Stimulated activated naive CD4-positive, alpha-beta T cell treated with Interleukin-2 at 50 U/mL for 16 hours (primary cell): ENCODE measurements at places on chromosomes 2 and 18.

DNA sequence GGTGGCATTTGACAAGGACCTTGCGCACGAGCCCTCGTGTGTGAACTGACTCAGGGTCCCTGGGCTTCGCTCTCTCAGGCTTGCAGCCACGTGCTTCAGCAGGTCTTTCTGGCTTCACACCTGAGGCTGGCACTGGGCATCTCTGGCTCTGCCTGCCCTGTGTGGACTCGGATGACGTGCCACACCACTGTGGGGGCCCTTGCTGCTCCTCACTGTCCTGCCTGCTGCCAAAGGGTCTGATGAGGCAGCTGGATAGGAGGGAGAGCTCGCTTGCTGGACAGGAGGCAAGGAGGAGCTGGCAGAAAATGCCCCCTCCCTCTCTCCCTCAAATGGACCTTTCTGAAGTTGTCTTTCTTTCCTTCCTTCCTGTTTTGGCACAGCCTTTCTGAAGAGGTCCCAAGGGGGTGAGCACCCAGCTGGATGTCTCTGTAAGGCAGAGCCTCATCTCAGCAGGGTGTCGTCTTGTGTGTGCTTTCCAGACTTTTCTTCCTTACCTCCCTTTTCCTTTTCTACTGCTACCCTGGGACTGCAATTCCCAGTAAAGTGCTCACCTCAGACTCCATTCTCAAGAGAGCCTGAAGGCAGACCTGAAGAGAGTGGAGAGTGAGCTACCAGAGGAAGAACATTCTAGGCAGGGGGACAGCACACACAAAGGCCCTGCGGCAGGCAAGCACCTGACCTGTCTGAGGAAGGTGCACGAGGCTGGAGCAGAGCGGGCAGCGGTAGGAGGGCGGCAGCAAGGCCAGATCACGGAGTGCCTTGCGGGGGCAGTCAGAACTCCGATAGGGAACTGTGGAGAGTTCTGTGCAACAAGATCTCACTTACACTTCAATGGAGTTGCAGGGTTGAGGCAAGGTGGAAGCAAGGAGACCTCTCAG lies 5.3 kb downstream of the PER2 start:
- DNase-seq: no peak

DNA sequence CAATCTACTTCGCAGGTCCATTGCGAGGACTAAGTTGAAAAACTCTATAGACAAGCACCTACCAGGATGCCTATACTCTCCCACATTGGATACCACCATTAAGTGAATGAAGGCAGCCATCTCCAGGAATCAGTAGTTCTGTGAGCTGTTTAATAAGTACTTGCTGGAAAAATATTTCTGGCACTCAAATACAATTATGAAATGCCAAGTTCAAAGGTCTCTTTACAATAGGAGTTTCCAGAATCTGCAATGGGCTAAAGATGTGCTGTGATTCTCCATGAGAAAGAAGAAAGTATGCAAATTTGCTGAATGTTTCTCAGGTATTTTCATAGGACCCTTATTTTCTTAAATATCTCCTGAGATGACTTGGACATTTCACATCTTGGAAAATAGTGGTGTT lies 103.0 kb downstream of the AP1S3 start:
- DNase-seq: no peak

DNA sequence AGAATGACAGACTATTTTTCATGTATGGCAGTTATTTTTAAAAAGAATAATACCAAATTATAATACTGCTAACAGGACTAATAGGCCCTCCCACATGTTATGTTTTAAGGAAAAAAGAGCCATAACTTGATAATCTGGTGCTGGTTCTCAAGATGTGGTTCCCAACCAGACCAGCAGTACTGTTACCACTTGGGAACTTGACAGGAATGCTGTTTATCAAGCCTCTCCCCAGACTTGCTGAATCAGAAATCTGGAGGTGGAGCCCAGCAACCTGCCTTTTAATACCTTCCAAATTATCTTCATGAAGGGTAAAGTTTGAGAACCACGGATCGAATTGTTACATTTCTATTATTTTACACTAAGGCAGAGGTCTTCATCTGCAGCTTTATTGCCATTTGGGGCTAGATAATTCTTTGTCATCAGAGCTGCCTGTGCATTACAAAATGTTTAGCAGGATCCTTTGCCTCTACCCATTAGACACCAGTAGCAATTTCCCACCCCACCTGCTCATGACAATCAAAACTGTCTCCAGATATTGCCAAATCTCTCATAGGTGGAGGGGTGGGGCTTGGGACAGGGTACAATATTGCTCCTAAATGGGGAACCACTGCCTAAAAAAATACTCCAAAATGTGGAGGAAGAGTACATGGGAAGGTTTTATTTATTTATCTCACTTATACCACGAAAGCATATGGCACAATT lies 629.6 kb downstream of the ARHGAP15 start:
- no peak for DNase-seq

DNA sequence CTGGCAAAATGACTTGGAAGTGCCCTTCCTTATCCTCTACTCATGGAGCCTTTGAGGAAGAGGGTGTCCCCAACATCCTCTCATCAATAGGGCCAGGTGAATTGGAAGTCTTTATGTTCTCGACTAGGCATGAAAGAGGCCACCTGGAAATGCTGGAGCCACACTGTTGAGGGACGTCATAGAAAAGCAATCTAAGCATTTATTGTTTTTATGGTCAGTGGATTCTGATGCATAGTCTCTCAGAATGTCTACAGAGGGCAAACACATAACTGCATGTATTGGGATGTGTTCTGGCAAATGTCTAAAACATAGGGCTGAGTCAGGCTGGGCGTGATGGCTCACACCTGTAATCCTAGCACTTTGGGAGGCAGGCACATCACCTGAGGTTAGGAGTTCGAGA lies 246.6 kb upstream of the SP5 start:
- DNase-seq: no peak

DNA sequence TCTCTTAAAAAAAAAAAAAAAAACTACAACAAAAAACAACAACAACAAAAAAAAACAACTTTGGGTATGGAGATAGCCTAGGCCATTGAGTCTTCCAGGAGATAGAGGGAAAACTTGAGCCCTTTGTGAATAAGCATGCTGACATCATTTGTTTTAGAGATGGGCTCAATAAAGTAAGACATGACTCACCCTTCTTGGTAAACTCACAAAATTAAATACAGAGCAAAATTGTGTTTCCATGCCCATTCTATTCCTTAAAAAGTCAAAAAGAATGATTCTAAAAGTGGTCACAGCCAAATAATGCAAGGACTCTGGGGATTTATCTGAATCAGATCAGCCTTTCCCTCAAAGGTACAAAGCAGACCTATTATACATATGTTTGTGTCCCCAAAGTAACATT lies 117.4 kb downstream of the ETAA1 start:
- no peak for DNase-seq

DNA sequence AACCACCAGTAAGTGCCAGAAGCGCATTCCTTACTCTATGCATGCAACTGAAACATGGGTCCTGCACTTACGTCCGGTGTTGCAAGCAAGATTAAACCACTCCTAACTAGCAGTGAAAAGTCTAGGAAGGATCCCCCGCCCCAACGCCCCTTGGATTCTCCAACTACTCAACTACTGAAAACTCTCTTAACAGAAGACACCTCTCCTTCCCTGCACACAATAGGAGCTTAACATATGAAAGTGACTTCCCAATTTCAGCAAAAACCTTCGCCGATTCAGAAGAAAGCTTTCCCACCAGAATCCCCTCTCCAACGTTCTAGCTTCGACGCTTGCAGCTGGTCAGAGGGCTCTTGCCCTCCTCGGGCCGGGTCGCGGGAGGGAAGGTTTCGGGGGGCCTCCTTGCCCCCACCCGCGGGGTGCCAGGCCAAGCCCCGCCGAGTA lies 578 bp downstream of the IWS1 start:
- no peak for DNase-seq

DNA sequence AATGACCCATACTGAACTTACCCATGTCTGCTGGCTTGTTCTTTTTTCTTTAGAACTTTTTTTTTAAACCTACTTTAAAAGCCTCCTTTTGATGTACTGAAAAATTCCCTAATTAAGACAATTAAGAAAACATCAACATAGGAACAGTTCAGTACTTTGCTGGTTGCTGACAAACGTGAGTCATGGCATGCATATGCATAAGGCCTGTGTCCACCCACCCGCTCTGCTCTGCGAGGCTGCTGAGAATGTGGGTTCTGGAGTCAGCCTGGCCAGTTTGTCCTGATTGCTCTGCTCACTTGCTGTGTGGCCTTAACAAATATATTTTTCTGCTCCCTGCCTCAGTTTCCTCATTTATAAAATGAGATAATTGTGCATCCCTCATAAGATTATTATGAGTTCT lies 27.3 kb downstream of the LAMA3 start:
- no peak for DNase-seq

DNA sequence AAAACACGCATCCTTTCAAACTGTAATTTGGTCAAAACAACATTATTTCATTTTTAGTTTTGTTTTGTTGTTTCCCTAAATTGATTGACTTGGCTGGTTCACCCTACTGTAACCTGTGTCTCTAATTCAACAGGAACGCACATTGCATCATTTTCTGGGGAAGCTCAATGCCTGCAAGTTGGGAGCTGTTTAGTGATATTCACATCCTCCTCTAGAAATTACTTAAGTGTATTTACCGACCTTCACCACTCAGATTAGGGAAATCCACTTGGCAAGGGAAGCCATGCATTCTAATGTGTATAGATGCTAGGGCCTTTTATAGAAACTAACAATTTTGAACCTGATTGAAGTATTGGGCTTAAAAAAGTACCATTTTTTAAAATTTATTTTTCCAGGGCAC lies 7.3 kb upstream of the TPO start:
- no peak for DNase-seq

- no peak for DNase-seq
These were observed 259.8 kb downstream of the FBXO15 start for GRCh38 chr18:73887801-73888200.

GRCh38 chr2:173972636-173973035 lies 7.5 kb upstream of the SP3 start:
- no peak for DNase-seq

DNA sequence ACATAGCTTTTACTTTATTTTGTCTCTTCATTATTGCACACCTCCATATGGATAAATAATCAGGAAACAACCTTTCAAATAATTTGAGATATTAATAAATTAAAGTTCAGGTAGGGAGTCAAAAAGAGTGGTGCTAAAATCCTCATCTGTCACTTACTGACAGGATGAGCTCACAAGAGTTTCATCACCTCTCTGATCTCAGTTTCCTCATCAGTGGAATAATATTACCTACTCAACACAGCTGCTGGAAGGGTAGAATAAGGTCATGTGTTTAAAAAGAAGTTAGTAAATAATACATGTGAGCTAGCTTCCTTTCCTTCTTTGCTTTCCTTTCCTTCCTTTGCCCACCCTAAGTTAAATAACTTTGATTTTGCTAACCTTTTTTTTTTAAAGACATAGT lies 61.9 kb downstream of the RDH14 start:
- DNase-seq: no peak

- DNase-seq: no peak
These were observed 99.9 kb downstream of the GALNT14 start for GRCh38 chr2:31038385-31038784.

DNA sequence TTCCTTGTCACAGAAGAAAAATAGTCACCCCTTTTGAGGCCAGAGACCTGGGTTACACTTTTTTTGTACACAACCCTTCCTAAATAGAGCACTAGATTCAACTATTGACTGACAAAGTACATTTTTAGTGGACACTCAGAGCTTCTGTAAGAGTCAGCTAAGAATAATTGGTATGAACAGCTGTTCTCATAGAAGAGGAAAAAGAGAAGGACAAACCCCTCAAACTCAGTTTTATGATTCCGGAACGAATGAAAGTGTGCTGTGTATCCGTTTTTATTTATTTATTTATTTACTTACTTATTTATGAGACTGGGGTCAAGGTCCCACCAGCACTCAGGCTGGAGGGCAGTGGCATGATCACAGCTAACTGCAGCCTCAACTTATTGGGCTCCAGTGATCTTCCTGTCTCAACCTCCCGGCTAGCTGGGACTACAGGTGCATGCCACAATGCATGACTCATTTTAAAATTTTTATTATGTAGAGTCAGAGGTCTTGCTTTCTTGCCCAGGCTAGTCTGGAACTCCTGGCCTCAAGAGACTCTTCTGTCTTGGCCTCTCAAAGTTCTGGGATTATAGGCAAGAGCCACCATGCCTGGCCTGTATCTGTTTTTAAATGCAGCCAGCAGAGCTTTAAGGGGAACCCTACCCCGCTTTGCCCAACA lies 36.0 kb upstream of the FZD5 start:
- no peak for DNase-seq

- no peak for DNase-seq
These were observed 39.1 kb upstream of the GALNT3 start for GRCh38 chr2:165833156-165833555.

DNA sequence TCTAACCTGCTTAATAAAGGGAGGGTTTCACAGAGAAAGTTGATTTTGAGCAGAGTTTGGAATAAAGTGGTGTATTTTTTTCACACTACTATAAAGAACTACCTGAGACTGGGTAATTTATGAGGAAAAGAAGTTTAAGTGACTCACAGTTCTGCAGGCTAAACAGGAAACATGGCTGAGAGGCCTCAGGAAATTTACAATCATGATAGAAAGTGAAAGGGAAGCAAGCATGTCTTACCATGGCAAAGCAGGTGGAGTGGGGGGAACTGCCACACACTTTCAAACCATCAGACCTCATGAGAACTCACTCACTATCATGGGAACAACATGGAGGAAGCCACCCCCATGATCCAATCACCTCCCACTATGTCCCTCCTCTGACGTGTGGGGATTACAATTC lies 546.7 kb downstream of the EPHA4 start:
- no peak for DNase-seq

DNA sequence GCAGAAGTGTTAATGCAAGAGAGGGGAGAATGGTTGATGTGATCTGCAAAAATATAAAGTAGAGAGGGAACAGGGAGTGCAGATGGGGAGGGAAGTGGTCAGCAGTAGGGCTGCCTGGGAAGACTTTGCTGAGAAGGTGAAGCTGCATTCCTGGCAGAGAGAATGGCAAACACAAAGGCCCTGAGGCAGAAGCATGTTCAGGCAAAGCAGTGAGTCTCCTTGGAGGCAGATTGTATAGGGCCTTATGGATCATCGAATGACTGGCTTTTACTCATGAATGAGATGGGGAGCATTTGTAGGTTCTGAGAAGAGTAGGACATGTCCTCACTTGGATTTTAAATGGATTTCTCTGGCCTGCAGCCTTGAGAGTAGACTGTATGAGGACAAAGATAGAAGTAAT lies 9.5 kb downstream of the ITGA6 start:
- no peak for DNase-seq

DNA sequence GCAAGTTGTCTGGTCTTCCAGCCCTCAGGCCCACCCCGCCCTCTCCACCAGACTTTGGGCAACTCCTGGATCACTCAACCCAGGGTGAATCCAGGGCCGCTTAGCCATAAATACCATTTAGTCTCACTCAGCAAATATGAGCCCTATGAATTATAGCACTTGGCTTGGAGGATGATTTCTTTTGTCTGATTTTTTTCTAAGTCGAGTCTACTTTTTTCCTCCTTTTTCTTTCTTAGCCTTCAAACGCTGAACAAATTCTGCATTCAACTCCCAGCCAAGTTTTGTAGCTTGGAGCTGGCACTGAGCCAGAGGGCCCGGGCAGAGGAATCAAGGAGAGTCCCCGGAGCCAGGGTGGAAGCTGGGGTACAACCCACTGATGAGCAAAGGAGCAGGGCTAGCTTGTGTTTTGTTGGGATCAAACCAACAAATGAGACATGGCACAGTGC lies 48.7 kb downstream of the SERTAD2 start:
- no peak for DNase-seq
